Myocyte (in vitro differentiated cells): ENCODE measurements at places on chromosomes 4 and X. TPM values are rescaled to one million over a fixed set of nuclear protein-coding genes. Genes with fewer than 3 reads are reported as not detected.

Gene OPRPN
- not detected in 2 replicates for total RNA-seq

Gene CT47C1
- total RNA-seq, result not detected in 2 replicates

DNA sequence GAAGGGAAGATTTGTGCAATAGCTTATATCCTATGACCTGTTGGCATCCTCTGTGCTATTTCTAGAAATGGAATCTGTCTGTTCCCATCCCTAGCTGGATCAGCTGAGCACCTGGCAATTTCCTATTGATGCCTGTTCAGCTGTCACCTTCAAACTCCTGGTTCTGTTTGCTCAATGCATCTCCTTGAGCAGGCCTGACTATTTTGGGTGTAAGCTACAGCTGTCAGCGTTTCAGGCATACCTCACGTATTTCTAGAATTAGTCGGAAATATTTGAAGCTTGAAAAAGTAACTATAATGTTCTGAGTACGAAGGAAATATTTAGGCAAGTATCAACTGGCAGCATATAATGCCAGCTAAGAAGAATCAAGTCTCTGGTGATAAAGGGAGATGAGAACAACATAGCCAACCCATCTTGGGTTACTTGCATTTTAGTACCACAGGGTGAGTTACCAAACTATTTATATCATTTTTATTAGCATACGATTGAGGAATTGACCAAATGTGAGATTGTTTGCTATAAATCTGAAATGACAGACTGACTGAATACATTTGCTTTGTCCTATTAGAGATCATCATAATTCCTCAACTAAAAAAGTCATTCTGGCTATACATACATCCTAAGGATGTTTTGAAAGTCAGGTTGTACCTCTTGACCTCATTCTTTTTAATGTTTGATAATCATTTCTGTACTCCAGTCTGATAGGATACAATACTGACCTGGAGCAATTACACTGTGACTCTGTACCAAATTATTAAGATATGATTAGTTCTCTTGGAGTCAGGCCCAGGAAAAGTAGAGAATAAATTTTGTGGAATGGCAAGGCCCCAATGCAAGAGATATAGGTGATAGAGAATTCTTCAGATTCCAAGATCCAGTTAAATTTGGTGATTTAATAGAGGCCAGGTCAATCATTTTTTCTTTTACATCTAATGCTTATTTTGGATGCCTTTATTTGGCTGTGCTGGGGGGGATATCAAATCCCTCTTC lies 36.4 kb upstream of the PLAC1 start:
- DNase-seq, result peak; percentile 87

DNA sequence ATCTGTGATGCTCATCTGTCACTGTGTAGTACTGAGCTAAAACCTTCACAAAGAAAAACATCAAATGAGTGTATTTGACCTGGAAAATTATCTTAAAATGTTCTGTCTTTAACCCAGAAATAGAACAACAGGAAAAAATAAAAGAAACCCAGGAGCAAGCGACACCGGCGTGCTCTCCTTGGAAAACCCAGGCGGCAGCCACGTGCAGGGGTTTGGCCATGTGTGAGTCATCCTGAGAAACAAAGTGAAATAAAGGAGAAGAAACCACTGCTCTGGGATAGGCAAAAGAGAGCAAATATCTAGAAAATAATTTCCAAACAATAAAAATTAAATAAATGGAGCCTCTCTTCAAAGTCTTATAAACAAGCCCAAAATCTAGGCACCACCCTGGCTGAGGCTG lies 20.0 kb upstream of the TMEM128 start:
- DNase-seq, result peak; percentile 18

Gene DCLK2
- total RNA-seq, result 15.4 and 21.5 TPM in 2 replicates

Gene CT83
- not detected in 2 replicates for total RNA-seq

Gene SLC6A8
- total RNA-seq, result 20.7 and 39.8 TPM in 2 replicates

DNA sequence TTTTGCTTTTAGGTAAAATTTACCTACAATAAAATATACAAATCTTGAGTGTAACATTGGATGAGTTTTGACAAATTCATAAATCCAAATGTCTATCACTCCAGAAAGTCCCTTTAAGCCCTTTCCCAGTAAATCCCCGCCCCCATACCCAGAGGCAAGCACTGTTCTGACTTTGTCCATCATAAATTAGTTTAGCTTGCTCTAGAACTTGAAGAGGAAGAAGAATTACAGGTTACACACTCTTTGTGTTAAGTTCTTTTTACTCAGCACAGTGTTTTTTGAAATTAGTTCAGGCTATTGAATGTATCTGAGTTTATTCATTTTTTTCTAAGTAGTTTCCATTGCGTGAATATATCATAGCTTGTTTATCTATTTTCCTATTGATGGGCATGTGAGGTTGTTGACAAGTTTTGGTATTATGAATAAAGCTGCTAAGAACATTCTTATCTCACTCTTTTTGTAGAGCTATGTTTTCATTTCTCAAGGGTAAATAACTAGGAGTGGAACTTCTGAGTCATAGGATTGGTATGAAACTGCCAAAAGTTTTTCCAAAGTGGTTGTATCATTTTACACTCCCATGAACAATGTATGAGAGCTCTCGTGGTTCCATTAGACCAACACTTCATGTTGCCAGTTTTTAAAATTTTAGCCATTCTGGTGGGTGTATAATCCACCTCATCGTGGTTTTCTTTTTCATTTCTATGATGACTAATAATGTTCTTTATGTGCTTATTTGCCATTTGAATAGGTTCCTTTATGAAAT lies 22.4 kb upstream of the HPSE start:
- peak; percentile 94 for DNase-seq

- no peak for DNase-seq
Measured at GRCh38 chr4:24805067-24805466, 9.7 kb downstream of the SOD3 start.

- DNase-seq, result no peak
Measured at GRCh38 chr4:97984545-97985131, 158.6 kb downstream of the STPG2 start.

DNA sequence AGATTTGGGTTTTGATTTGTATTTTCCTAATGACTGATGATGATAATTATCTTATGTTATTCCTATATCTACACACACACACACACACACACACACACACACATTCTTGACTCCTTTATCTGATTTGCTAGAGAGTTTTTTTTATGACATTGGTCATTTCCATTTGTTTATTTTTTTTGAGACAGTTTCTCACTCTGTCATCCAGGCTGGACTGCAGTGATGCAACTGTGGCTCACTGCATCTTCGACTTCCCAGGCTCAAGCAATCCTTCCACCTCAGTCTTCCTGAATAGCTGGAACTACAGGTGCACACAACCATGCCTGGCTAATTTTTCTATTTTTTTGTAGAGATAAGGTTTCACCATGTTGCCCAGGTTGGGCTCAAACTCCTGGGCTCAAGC lies 6.7 kb downstream of the ZNF81 start:
- no peak for DNase-seq

Gene MAOB
- not detected in 2 replicates for total RNA-seq

DNA sequence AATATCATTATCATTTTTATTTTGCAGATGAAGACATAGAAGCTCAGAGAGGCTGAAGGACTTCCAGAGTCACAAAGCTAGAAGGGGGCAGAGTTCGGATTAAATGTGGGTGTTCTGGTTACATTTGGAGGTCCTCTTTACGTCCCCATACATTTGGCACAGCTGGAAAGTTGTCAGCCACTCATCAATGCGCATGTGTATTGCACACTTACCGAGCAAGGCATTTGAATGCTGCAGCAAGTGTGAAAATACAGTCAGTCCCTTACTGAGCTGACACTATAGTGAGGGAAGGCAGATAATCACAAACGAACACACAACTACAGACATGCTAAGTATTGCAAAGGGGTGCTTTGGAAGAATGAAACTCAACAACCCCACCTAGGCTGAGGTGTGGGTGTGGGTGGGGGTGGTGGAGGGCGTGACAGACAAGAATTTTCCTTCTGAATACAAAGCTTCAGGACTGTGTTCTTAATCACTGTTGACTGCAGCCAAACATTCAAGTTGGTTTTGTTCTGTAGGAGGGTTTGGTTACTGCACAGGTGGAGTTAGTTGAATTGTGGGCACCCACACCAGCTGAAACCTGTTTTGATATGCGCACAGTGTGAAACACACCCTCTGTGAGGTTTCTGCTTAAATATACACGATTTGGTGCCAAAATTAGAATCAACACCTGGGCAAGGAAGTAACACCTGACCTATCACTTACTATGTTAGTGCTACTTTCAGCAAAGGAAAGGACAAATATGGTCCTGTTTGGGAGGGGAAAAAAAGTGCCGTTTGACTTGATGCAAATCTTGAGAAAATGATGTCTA lies 72.4 kb downstream of the COQ2 start:
- peak; percentile 78 for DNase-seq
